Posterior vena cava (tissue), 2 donors: ENCODE measurements at places on chromosomes 5 and 9. TPM values are rescaled to one million over a fixed set of nuclear protein-coding genes. Genes with fewer than 3 reads are reported as not detected.

SLC1A1 gene
- total RNA-seq, result 2.5 TPM

TUSC1 gene
- total RNA-seq, result 12.9 TPM

CCNO gene
- total RNA-seq, result 0.42 TPM

MACROH2A1 gene
- total RNA-seq, result 98.0 TPM

ST8SIA4 gene
- total RNA-seq, result 5.6 TPM

DND1 gene
- 0.52 TPM for total RNA-seq
